Posterior cingulate gyrus (tissue), 11 donors: ENCODE measurements at places on chromosomes 2 and 18.
A peak's percentile ranks its signal among the peaks of the same experiment; 100 is the strongest.

DNA sequence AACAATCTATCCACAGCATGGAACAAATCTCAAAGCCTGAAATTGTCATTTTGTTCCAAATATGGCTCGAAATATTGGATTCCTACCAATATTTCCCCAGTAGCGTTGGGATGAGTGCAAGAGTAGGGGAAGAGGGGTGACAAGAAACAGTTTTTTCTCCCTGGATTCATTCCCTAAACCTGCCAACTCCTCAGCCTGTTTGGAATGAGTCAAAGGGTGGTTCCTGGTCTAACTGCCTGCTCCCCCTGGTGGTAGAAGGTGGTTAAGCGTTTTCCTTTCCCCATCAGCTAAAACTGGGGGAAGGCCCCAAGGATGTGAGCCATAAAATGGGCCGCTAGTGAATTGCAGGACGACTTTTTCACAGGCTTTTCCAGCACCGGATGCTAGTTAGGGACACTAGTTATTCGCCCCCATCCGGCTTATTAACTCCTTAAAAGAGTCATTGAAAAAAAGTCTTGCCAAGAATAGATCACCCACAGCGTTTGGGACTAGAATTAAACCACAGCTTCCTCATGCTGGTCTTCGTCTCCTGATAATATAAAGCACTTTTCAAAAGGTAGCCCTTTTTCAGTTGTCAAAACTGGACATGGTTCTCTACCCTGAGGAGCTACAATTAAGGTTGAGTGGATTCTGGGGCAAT lies 72.5 kb downstream of the DHRS9 start:
- no peak for DNase-seq

GRCh38 chr2:37501113-37501512 lies 156.7 kb downstream of the QPCT start:
- no peak for DNase-seq

GRCh38 chr2:71466301-71467179 lies 13.2 kb downstream of the DYSF start:
- no peak for DNase-seq

DNA sequence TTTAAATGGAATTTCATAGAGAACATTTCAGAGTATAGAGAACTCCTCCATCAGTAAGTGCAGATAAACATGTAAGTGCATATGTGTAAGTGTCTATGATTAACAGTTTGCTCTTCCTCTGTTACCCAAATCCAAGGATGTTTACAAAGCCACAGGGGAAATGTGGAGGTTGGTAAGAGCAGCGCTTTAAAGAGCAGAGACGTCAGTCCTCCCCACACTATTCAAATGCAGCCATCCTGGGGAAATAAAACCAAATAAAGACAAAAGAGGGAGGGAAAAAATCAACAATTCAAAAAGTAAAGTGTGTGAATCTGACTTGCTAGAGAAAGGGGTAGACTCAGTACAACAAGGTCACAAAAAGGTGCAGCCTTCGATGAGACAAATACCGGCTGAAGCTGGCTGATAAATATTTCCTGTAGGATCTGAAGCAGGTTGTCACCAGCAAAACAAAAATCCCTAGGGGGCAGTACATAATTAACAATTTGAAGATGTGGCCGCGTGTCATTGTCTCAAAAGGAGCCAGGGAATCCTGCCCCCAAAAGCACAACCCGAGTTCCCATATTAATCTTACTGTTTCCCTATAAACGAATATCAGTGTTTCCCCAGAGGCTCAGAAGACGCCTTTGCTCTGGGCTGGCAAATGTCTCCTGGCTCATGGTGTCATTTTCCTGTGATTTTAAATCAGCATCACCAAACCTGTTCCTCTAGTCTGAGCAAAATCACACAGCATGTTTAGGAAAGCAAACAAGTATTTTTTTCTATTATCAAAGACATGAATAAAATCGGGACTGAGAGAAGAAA lies 216.5 kb downstream of the CDCA7 start:
- DNase-seq: no peak

DNA sequence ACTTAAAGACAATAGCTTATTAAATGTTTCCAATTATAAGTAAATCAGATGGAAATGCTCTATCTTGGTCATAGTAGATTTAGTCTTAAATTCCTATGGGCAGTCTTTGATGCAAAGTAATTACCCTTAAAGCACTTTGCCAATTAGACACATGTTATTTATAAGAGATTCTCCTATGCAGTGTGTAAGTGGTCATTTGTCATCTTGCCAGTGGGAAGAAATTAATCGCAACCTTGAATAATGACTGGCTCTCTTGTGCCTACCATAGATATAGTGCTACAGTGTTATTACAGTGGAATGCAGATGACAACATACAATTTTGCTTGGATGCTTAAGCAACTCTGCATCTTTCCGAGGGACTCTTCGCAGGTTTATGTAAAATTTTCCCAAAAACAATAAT lies 311.0 kb upstream of the THUMPD2 start:
- no peak for DNase-seq

- no peak for DNase-seq
Observed at GRCh38 chr2:239912938-239913635, 112.1 kb downstream of the NDUFA10 start.

DNA sequence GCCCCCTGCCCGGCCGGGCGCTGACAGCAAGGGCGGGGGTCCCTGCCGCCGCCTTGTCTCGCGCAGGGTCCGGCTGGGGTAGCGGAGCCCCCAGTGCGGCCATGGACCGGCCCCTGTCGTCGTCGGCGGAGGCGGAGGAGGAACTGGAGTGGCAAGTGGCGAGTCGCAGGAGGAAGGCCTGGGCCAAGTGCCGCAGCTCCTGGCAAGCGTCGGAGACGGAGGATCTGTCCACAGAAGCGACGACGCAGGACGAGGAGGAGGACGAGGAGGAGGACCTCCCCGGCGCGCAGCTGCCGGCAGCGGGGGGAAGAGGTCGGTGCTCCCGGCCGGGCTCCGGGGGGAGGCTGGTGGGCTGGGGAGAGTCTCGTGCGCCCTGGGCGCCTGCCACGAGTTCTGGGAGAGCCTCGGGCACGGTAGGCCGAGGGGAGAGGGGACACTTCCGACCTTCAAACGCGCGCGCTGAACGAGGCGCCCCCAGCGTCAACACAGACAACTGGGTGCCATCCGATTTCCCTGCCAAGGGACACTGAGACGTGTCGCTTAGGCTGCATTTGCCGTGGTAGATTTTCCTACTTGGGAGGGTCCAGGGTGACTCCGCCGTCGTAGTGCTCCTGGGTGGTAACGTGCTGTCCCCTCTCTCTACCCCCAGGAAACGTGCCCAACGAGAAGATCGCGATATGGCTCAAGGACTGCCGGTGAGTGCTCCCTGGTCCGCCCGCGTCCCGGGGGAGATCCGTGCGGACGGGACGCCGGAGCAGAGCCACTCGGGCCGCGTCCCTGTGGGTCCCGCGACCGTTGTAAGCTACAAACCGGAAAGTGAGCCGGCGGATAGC lies 652 bp downstream of the ITPRID2 start:
- peak; percentile 60 for DNase-seq

GRCh38 chr2:236521556-236521955 lies 48.1 kb upstream of the ACKR3 start:
- DNase-seq: no peak

- no peak for DNase-seq
Observed at GRCh38 chr2:143706354-143706753, 577.1 kb downstream of the ARHGAP15 start.

DNA sequence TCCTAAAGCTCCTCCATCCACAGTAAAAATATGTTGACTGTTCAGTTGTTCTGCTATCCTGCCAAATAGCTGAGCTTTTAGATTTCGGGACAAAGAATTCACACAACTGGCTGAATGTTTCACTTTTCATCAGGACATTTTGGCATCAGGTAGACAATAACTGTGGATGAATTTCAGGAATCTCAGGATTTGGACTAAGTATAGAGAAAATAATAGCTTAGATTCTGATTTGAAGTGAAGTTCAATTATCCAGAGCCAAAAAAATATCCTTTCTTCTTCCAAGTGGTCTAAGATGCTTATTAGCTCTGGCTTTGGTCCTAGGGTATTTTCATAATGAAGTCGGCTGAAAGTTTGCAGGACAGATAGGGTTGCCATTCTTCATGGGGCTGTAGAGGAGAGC lies 16.1 kb downstream of the KCNE4 start:
- DNase-seq: no peak

- no peak for DNase-seq
Observed at GRCh38 chr2:109497463-109497862, 116.3 kb downstream of the SEPTIN10 start.

- no peak for DNase-seq
Observed at GRCh38 chr2:46967990-46968647, 52.5 kb upstream of the MCFD2 start.

- DNase-seq: no peak
Observed at GRCh38 chr2:13260402-13260801, 543.7 kb downstream of the TRIB2 start.

- DNase-seq: no peak
Observed at GRCh38 chr18:55857956-55858355, 270.0 kb upstream of the TCF4 start.

- no peak for DNase-seq
Observed at GRCh38 chr2:12543978-12544558, 172.7 kb upstream of the TRIB2 start.
